ENCODE measurements at places on chromosomes 12 and 14.

DNA sequence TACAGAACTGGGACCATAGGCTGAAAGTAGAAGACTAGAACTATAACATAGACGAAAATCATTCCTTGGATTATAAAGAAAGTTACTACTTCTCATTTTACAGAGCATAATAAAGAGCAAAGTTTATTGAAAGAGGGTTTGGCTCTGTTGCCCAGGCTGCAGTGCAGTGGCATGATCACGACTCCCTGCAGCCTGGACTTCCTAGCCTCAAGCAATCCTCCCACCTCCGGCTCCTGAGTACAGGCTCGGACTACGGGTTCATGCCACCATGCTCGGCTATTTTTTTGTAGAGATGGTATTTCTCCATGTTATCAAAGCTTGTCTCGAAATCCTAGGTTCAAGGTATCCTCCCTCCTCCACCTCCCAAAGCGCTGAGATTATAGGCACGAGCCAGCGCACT lies 190.1 kb upstream of the FOXG1 start:
- DNase-seq, result no peak

DNA sequence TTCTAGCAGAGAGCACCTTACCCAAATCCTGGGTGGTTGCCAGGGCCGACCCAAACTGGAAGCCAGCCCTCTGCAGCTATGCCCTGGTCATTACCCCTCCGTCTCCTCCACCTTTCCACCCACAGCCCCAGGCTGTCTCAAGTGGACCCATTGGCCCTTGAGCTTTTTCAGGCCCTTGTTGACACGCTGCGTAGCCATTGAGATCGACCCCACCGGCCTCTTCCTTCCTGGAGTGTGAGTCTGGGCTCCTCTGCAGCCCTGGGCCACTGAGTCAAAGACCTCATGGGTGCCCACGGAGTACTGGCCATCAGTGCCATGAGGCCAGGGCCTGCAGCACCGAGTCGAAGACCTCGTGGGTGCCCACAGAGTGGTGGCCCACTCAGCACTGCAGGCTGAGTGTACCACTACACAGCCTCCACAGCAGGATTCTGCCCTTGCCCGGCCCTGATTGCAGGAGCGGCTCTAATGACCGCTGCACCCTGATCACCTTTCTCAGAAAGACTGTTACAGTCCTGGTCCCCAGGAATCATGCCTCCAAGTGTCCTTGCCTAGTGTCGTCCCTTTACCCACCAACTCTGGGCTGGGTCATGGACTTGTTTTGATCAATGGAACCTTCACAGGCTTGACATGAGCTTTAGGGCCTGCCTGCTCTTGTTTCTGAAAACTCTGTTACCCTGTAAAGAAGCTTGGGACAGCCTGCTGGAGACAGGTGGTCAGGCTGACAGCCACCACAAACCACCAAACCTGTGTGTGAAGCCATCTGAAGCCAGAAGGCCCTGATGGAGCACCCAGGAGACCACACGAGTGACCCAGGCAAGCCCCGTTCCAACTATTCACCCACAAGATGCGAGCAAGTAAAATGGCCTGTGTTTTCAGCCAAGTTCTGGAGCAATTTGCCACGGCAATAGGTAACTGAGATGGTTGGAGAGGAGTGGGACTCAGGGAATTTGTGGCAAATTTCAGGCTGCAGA lies 39.6 kb upstream of the TRAF3 start:
- no peak for DNase-seq

GRCh38 chr12:69879007-69879960 lies 54.3 kb downstream of the MYRFL start:
- peak; percentile 25 for DNase-seq

GRCh38 chr12:79595273-79595672 lies 95.5 kb downstream of the PAWR start:
- no peak for DNase-seq

GRCh38 chr12:7346551-7347225 lies 42.8 kb downstream of the ACSM4 start:
- no peak for DNase-seq

Data from activated T-helper 1 cell treated with Interleukin-2 at 50 U/mL for 16 hours (primary cell).